ENCODE measurements at places on chromosomes 12 and 14.

DNA sequence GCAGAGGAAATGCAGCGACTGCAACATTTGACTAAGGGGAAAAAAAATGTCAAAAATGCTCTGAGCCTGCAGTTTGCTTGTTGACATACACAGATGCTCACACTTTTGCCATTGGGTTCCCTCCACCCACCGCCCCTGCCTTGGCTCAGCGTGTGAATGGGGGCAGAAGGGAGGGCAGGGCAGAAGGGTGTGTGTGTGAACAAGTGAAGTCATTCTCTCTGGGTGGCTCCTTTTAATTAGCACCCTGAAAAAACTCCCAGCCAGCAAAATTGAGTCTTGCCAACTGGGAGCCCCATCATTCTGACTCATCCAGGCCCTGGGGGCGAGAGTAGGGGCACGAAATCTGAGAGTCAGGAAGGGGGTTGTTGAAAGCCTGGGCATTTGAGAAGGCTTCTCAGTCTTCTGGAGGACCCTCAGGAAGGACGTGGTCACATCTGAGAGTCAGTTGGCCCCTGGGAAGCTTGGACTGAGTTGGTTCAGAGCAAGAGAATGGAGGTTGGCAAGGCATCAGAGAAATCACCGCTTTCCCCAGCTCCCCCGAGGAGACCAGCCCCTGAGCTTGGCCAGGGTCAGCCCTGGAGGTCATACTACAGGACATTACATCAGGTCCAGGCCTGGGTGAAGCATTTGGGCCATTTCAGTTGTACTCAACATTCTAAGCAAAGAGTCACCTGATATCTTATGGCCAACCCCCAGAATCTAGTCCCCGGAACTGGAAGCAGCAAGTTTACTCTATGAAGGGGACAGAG lies 22.7 kb upstream of the KRT78 start:
- DNase-seq = no peak

DNA sequence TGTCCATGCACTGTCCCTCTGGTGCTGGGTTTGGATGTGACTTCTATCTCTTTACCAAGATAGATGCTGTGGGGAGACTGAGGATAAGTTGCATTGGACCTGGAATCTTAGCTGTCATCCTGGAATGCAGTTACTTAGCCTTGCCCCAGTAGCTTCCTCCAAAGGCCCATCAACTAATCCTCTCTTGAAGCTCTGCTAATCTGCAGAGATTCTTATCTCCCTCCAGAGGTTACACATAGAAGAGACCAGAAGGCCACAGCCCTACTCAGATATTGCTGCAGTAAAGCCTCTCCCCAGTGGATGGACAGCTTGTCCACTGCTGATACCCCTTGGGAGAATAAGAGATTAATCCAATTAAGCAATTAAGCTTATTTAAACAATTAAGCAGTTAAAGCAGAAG lies 867.2 kb downstream of the BCL11B start:
- DNase-seq = peak; percentile 42

DNA sequence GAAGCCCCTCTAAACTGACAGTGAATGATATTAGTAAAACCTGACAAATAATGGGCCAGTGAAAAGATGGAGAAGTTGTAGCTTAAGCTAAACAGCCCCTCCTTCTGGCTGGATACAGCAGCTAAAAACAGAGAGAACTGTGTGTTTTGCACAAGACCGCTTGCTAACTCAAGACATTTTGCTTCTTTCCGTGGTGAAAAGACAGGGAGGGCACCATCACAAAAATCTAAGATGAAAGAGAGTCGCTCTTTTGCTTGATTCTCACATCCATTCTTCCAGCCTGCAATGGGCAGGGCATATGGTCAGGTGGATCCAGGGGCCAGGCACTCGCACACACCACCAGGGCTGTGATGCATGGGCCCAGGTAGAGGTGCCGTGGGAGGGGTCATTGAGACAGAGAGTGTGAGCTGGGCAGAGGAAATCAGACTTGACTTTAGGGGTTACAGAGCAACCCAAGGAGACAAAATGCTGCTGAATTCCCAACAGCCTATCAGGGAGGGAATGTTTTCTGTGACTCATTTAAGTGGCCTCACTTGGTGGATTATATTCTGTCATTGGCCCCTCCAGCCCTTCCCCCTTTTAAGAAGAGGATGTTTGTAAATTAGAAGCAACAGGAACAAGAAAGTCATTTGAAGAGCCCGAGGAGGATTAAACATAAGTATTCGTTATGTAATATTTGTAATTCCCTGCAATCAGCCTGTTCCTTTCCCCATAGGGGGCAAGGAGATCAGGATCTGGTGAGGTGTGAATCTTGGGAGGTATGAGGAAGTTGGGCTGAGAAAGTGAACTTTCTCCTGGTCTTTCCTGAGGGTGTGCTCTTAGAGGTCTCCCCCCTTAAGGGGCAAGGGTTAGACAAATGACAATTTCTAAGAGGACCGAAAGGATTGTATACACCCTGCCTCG lies 12.3 kb downstream of the EMP1 start:
- DNase-seq = no peak

GRCh38 chr12:123808167-123808566 lies 46.1 kb downstream of the DNAH10 start:
- peak; percentile 68 for DNase-seq

GRCh38 chr12:590206-590750 lies 73.0 kb downstream of the NINJ2 start:
- no peak for DNase-seq

GRCh38 chr12:75568801-75569200 lies 57.4 kb upstream of the KRR1 start:
- no peak for DNase-seq

DNA sequence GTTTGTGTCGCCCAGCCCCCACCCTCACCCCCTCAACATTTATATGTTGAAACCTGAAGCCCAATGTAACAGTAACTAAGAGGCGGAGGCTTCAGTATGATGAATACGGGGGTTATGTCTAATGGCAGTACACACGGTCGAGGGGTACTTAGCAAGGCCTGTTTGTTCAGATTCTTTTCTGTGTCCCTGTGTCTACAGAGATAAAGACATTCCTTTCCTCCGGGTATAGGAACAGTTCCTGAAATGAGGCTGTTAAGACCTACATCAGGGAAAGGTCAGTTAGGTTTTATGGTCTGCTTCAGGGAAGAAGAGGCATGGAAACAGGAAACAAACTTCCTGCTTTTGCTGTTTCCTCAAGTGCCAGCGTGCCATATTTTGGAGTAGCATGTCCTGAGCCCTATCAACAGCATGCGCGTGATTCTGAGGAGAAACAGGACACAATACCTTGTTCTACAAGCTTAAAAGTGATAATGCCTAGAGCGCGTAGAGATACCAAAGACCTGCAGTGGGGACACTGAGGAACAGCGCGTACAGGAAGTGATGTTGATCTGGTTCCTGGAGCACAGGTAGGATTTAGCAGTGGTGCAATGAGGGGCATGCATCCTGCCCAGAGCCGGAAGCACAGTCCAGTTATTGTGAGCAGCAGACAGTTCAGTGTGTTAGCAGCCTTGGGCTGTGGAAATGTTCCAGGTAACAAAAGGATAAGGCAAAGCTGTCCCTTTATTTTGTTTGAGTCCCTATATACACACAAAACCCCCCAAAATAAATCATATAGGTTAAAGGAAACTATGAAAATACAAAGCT lies 47.2 kb downstream of the FGD4 start:
- no peak for DNase-seq

DNA sequence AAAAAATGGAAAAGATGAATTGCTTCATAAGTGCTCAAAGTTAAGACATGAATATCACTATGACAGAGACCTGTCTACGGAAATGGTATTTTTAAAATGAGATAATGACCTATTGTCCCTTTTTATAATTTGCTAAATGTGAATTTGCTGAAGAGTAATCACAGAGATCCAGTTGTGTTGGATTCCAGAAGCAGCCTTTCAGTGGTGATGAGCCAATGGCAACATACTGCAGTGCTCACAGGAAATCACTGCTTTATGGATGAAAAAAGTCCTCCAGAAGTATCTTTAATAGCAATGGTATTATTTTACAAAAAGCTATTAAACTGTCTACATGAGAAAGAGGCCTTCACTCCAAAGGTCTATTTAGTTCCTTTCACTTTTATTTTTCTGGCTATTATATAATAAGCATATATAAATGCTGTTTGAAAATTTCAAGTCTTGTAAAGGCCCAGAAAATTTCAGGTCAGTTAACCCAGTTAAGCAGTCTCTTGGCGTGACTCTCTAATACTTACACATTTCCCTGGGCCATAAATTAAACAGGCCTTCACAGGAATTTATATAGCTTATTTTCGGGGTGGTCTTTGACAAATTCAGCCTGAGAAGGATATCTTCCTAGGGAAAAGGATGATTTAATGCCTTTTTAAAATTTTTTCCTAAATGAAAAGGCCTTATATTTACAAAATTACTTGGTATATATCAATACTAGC lies 55.4 kb downstream of the KCNJ8 start:
- no peak for DNase-seq

GRCh38 chr12:109729801-109730200 lies 16.2 kb downstream of the FAM222A start:
- no peak for DNase-seq

DNA sequence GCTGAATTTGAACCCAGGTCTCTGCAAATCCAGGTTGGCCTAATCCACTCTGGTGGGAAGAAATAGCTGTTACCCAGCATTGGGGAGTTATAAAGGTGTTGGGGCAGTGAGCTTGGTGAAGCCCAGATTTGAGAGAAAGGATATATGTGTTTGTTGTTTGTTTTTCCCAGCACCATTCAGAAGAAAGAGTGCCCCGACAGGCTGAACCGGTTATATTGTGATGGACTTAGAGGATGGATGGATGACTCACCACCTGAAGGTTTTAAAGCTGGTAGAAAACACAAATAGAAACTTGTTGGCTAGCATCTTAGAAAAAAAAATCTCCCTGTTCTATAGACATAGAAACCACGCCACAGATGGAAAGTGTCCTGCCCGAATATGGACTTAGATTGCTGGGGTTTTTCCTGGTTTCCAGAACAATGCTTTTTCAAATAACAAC lies 404.6 kb downstream of the MED13L start:
- DNase-seq = no peak

DNA sequence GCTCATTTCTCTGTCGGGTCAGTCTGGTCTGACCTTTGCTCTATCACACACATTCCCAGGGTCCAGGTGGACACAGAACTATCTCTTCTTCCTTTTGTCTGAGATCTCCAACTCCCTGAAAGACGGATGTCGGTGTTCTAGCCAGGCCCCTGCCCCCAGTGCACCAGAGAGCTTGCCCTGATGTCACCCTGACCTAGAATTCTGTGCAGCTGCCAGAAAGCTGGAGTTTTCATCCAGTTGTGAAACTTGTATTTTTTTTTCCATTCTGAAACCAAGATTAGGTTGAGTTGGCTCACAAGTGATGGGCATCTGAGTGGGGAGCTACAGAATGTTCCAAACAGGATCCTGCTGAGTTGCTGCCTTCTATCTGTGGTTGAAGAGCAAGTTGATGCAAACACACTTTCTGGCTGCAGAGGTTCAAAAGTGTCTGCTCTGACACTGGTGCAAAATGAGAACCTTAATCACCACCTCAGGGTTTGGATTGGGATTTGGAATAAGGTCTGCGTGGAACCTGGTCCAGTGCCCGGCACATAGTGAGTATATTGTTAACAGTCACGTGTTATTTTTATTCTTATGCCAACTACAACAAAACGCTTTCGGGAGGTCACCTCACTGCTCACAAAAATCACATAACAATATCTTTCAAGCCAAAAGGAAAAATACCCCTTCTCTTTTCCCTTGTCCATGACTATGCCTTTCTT lies 211.5 kb downstream of the SLC15A4 start:
- no peak for DNase-seq

DNA sequence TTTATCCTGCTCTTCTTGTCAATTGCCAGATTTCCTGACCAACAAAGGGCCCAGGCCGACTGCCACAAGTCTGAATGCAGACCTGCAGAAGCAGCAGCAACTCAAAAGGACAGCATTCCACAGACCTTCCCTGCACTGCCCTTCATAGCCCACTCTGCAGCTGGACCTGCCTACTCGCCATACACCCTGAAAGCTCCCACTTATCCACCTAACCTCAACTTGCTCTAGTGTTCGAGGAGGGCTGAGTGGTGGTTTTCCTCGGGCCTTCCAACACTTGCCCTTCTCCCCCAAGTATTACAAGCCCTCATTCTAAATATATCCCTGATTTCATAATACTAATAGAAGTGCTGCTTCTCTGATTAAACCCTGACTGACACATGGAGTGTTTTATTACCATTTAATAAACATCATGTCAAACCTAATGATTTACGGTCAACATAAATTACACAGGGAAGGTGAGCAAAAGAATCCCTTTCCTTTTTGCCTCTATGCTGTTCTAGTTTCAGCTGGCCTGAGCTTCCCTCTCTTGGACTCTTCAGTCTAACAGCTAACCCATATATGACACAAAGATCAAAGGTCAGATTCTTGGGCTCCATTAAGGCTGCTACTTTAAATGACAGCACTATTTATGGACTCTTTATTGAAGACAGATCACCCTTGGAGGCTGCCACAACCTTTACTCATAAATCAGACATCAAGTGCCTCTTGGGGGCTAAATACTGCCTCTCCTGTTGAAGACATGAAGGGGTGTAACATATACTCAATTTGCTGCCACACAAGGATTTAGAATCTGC lies 1546.9 kb upstream of the TMEM132C start:
- peak; percentile 69 for DNase-seq

- no peak for DNase-seq
These were observed 61.7 kb upstream of the PTHLH start for GRCh38 chr12:28034271-28034670.

GRCh38 chr14:94572637-94573303 lies 8.5 kb upstream of the SERPINA5 start:
- DNase-seq = no peak

DNA sequence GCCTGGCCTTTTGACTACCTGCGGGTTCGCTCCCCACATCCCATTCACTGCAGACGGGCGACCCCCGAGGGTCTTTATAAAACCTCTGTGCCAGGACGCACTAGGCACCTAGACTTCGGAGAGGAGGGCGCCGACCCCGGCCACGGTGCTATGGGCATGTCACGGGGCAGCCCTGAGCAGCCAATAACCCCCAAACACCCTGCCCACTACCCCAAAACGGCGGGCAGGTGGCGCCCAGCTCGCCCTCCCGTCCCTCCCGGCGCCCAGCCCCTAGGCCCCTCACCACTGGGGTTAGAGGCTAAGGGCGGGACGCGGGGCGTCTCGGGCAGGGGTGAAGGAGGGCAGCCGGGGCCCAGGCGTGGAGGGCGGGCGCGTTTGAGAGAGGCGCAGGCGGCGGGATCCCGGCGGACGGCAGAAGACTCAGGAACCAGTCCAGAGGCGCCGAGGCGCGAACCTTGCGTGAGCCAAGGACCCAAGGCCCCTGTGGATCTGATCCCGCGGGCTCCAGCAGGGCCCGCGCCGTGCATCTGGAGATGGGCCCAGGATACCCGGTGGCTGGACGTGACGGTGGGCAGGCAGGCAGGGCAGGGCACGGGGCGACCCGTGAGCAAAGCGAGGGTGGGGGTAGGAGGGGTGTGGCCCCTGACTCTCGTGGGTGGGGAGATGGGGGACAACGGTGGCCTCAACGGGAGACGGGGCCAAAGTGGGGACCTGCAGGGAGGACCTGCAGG lies 11.1 kb downstream of the KRT85 start:
- DNase-seq = no peak

GRCh38 chr12:88793096-88793495 lies 212.8 kb upstream of the KITLG start:
- no peak for DNase-seq

GRCh38 chr14:61588419-61588901 lies 106.9 kb upstream of the HIF1A start:
- no peak for DNase-seq

- no peak for DNase-seq
These were observed 97.6 kb upstream of the SLC38A2 start for GRCh38 chr12:46470036-46470627.

Measured in SK-N-DZ (cell line).